Activated CD4-positive, alpha-beta T cell treated with anti-CD3 and anti-CD28 coated beads, Interleukin-2, amount 10 ng/mL, durations not matched to agents 24 days and 14 days (primary cell): ENCODE measurements at places on chromosomes 2 and 18.

GRCh38 chr2:60885683-60886082 lies 4.3 kb downstream of the REL start:
- no peak for DNase-seq

DNA sequence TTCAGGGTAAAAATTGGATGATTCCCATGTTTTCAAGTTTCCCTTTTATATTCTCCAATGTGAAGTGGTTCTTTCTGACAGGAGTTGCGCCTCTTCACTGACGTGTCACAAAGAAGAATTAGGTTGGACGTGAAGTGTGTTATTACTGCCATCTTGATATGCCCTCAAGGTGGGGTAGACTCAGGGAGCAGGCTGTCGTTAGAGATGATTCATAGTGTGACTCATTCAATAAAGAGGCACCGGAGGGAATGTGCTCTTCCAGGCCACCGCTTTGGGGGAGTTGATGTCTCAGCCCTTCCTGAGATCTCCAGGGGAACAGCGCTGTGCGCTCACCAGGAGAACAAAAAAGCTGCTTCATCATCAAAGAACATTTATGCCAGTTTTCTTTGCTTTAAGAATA lies 3.6 kb upstream of the DGKD start:
- DNase-seq = no peak

- DNase-seq = no peak
Measured at GRCh38 chr2:238064376-238064775, 3.6 kb downstream of the SCLY start.

DNA sequence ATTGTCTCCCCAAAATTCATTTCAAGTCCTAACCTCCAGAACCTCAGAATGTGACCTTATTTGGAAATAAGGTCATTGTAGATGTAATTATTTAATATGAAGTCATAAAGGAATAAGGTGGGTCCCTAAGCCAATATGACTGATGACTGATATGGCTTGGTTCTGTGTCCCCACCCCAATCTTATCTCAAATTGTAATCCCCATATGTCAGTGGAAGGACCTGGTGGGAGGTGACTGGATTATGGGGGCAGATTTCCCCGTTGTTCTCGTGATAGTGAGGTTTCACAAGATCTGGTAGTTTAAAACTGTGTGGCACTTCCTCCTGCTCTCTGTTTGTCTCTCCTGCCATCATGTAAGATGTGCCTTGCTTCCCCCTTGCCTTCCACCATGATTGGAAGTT lies 43.0 kb upstream of the BCL11A start:
- DNase-seq = no peak

DNA sequence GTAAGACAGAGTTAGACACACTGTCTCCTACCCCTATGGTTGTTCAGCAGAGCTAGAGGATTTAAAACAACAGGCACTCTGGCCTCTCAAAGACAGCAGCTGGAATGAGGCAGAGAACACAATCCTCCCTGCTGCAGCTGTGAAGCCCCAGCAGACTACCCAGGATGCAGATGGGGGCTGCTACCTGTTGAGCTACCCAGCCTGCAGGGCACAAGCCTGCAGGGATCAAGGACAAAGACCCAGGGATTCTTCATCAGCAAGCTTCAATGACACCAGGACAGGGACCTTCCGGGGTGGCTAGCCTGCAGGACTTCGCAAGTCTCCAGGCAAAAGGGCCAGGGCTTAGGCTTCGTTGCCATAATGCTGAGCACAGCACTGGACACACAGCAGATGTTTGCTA lies 27.2 kb downstream of the GALNT14 start:
- DNase-seq = no peak

DNA sequence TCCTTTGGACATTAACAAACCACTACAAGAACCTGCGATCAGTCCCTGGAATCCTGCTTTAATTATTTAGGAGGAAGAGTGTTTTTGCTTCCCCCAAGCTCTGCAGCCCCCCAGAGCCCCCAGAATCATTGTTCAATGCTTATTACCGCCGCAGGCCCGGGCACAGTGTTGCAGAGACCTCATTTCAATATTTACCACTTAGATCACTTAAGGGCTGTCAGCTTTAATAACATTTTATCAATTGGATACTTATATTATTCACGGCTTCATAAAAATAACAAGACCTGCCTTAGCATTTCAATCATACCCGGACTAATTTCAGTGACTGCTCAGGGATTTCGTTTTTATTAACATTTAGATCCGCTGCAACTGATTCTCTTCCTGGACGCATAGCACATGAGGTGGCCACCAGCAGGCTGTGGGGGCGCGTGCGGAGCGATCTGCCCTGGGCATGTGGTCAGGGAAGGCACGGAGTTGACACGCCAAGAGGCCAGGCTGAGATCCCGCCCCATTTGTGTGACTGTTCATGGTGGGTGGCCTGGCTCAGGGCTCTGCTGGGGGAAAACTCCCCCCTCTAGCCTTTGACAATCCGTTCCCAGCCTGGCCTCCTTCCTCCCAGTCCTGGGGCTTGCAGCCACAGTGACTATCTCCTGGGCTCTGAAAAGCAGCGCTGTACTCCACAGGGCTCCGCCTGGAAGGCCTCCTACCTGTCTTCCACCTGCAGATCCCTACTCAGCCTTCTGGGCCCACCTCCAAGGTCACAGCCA lies 267.6 kb downstream of the SRBD1 start:
- DNase-seq = no peak

- no peak for DNase-seq
Measured at GRCh38 chr2:148614014-148614321, 30.6 kb upstream of the EPC2 start.

- no peak for DNase-seq
Measured at GRCh38 chr18:75546964-75547363, 119.5 kb upstream of the SMIM21 start.

- peak; percentile 53 for DNase-seq
Measured at GRCh38 chr2:24313744-24314632, 46.3 kb downstream of the ITSN2 start.

DNA sequence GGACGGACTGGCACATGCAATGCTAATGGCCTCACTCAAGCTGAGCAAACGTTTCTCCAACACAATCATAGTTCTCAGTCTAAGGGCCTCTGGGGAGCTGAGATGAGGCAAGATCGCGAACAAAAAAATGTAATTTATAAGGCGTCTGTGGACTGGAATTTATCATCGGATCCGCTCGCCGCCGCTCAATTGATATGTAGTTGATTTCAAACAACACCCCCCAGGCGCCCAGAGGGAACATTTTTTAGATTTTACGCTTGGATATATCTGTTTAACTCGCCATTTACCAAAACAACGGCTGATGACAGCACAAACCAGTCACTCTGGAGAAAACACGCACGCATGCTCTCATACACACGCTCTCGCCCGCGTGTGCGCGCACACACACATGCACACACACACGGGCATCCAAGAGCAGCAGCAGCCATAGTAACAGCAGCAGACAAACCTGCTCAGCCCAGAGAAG lies 335.8 kb downstream of the SMAD2 start:
- no peak for DNase-seq

DNA sequence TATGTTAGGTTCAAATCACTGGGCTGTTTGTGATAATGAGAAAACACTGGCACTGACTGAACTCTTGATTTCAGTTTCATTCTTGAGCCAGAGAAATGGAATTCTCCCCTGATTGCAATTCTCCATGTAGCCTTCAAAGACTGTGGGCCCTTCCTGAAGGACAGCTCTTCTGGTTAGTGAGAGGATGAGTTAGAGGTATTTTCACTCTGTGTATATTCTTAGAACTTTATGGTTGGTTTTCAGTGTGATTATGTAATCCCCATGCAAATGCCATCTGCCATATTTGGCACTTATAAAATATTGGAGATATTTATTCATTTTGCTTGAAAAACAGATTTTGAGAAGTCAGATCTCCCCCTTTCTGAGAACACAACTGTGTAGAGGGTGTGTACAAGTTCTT lies 323.7 kb downstream of the SLC4A3 start:
- no peak for DNase-seq

GRCh38 chr2:121329786-121330185 lies 44.8 kb upstream of the TFCP2L1 start:
- DNase-seq = no peak

- no peak for DNase-seq
Measured at GRCh38 chr2:240297256-240298116, 138.0 kb upstream of the GPC1 start.

DNA sequence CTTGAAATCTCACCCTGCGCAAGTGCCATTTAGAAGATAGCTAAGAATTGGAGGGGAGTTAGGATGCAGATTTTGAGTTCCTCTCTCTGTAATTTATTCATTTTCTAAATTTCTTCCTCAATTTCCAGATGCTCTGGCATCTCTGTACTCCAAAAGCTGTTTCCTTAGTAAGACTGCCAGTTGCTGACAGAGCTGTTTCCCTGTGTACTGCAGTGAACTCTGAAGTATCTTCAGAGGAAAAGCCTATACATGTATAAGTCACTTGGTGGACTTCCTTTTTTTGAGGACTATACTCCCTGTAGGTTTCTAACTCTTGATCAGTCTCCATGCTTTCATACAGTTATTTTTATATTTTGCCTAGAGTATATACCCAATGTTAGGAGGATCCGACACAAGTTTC lies 1.5 kb upstream of the RESP18 start:
- DNase-seq = no peak
